ENCODE measurements at places on chromosomes 3 and 15.

DNA sequence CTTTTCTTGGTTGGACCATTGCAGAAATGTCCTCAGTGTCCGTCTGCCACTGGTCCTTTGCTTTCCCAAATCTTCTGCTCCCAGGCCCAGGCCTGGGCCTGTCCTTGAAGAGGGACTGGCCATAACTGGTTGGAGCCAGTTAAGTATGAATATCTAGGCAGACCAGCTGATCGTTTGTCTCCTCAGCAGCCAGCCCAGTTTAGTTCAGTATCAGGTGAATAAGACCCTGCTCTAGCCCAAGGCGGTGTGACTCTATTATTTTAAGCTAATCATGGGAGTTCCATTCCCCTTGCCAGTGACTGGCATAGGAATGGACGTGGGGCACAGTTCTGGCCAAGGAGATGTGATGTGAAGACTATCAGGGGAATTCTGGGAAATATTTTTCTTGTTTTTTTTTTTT, 73.9 kb upstream of the RASGRF1 start:
- DNase-seq: no peak

GRCh38 chr3:42169579-42170120, 78.5 kb downstream of the TRAK1 start:
- no peak for DNase-seq

DNA sequence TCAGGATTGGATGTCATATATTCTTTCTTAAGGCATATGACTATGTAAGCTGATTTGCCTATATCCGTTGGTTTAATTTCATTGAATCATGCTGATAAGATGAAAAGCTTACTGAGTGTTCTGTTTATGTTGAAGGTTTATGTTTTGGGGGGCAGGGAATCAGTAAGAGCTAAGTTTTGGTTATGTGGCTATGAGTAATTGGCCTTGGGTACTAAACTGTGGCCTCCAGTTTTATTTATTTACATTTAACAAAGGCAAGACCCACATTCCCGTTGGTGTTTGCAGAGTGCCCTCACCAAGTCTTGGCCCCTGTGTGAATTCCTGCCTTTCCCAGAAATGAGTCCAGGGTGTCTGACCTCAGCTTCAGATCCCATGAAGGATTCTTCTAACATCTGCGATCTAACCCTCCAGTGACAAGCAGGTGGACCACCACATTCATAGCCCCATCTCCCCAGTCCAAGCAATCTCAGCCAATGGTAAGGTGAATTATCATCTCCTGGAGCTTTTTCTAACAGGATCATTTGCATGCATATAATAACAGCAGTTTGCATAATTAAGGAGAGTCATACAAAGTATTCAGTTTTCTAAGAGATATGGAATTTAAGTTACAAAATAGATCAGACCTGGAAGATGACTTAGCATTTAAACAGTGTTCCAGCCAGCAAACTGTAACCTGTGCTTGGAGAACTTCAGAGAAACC, 27.4 kb downstream of the GLDN start:
- DNase-seq: no peak

DNA sequence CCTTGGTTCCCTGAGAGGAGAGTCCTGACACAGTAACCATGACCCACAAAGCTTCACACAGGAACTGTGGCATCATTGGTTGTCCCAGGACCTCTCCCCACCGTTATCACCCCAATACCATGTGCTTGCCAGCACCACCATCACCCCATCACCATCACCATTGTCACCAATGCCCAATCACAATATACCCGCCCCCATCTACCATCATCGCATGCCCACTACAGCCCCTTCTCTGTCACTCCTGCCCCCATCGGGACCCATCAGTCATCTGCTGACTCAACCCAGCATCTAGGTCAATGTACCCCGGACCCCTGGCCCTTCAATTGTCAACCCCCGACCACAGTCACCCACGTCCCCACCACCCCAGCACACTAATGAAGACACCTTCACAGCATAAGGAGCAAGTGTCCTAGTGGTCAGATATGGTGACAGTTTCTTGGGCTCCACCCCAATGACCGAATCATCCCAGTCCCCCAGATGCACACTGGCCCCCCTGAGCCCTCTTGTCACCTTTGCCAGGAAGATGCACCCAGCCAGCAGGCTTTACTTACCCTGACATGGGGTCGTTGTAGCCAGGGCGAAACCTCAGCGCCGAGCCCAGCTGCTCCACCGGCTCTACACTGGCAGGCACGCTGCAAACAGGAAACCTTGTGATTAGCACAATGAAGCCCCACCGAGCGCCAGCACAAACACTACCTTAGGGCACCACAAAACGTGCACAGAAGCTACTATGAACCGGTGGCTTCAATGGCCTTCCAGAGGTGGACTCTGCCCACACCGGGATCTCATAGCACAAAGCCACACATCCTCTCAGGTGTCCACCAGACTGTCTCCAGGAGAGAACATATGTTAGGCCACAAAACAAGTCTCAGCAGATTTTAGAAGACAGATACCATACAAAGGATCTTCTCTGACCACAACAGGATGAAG, 25.1 kb downstream of the SHISA5 start:
- DNase-seq: no peak

GRCh38 chr3:60598671-60599070, 652.6 kb downstream of the FHIT start:
- peak; percentile 73 for DNase-seq

DNA sequence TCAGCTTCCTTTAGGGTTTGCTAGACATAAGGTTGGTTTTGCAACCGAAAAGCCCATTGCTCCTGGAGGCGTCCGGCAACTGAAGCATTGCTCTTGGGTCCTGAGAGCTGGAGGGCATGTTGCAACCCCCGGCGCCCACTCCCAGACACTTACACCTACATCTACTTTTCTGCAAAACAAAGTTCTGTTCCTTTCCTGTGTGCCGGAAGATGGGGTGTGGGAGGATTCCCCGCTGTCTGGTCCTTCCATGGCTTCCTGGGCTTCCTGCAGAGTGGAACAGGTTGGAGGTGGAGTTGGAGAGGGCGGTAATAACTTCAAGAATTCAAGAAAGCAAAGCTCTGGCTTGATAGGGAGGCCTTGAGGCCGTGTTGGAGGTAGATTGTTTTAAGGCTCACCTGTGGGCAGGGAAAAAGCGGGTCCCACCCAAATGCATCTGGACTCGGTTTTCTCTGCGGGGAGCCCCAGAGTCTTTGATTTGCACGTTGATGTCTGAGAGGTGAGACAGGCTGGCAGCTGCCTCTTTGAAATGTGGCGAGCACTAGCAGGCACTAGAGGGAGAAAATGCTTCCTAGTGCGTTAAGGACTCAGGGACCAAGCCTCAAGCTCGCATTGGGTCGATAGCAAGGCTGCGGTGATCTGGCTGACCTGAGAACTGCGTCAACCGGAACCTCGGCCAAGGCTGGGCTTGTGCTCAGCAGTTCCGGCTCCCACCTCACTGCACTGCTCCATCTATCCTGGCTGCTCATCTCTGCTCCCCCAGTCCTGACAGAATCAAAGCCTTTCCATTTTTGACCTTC, 39.5 kb downstream of the NR2F2 start:
- no peak for DNase-seq

DNA sequence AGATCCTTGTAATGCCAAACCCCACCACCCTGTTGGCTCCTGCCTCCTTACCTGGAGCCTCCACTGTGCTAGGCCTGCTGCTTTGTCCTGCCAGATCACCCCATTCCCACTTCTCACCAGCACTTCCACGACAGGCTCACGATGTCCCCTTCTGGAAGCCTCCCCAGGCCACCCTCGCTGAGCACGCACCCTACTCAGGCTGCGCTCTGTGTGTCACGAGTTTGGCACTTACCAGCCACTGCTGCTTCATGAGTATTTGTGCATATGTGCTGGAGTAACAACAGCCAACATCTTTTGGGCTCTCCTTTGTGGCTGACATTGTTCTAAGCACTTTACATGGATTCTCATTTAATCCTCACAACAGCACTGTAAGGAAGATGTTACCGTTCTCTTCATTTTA, 58.1 kb downstream of the PDIA5 start:
- no peak for DNase-seq

DNA sequence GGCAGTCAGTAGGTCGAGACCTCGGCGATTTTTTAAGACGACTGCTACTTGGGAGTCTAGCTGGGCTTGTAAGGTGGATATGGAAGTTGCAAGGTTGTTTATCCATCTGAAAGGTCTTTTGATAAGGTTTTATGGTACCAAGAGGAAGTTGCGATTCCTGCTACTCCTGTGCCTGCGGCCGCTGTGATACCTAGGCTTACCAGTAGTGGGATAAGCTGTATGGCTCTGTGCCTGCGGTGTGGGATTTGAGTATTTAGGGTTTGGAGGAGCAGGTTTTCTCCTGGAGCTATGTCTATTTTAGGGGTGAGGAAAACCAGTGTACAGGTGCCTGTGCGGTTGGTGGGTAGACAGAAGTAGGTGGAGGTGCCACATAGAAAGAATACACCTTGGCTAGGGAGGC, 1059.8 kb downstream of the SI start:
- DNase-seq: no peak

GRCh38 chr3:45656575-45657363, 32.4 kb upstream of the SACM1L start:
- peak; percentile 75 for DNase-seq

DNA sequence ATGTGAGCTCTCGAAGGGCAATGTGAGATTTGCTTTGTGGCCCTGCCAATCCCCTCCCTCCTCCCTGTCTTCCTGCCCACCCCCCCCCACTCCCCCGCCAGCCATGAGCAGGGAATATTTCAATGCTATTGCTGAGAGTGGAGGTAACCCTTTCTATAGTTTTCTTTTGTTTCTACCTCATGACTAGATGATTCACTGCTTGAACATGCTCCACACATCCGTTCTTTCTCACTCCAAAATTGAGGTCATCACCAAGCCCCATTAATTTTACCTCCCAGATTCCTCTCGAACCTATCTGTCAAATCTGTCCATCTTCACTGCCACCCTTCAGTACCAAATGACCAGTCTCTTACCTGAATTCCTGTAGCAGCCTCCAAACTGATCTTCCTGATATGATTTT, 12.2 kb downstream of the ZNF774 start:
- DNase-seq: no peak

GRCh38 chr3:38989917-38990510, 61.7 kb downstream of the SCN11A start:
- no peak for DNase-seq

Data from skin of body (tissue), 3 donors.